ENCODE measurements at places on chromosomes 5 and 9. TPM values are rescaled to one million over a fixed set of nuclear protein-coding genes. Genes with fewer than 3 reads are reported as not detected.

- no peaks in the 10 kb centered on the region for H3K4me1 ChIP-seq
- peak overlapping the region; percentile 72 for H3K27ac ChIP-seq
- H3K36me3 ChIP-seq = no peaks in the 10 kb centered on the region
These were observed 411.0 kb downstream of the MAT2B start for GRCh38 chr5:163916376-163916775.

GRCh38 chr5:135608761-135609443, 30.1 kb upstream of the CXCL14 start:
- H3K4me1 ChIP-seq = no peaks in the 10 kb centered on the region
- peaks cover 17% of the 10 kb centered on the region for H3K27me3 ChIP-seq
- H3K4me3 ChIP-seq = no peak overlapping the region
- H3K36me3 ChIP-seq = no peaks in the 10 kb centered on the region
- H3K27ac ChIP-seq = no peak overlapping the region
- no peak for DNase-seq

DNA sequence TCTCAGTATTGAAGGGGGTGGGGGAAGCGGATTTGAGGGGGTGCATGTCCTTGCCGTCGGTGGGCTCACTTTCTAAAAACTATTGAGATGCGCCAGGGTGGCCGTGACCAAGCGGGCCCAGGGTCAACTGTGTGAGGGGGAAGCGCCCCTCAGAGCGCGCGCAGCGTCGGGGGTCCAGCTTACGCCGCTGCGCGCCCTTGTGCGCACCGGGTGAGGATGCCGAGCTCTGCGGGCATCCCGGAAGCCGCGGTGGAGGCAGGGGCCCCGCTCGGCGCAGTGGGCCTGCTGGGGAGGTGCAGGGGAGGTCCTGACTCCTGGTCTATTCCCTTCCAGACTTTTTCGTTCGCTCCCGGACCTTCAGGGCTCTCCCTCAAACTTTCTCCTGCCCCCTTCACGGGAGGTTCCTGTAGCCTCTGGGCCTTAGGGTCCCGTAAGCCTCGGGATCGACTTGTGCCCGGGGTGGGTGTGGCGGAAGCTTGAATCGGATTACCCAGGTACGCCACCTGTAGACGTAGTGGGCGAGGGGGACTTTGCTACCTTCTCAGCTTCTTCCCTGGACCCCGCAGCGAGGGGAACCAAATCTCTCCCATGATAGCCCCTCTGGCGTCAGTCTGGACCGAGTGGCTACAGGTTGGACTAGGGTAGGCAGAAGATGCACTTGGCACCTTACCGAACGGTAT, 2.5 kb upstream of the PRDM6 start:
- H3K4me1 ChIP-seq = peaks cover 20% of the 10 kb centered on the region
- H3K36me3 ChIP-seq = no peaks in the 10 kb centered on the region
- peaks cover 58% of the 10 kb centered on the region for H3K27me3 ChIP-seq
- no peak overlapping the region for H3K27ac ChIP-seq

DNA sequence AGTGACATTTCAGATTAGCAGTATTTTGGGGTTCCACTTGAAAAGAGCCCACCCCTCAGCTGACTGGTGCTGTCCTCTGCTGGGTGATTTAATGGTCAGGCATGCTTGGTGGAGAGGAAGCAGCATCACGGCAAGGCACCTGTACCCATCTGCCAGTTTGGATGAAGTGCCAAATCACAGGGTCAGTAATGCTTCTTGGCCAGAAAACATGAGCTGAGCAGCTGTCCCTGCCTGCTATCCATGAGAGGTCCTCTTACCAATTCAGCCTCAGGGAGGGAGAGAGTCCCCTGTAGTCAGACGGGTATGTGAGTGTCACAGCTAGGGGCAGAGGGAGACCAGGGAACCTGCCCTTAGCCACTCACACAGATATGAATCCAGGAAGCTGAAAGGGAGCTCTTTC, 137.9 kb downstream of the SEC61B start:
- no peak overlapping the region for H3K27ac ChIP-seq
- peaks cover 10% of the 10 kb centered on the region for H3K4me1 ChIP-seq
- DNase-seq = no peak
- no peaks in the 10 kb centered on the region for H3K36me3 ChIP-seq
- H3K27me3 ChIP-seq = peaks cover 8% of the 10 kb centered on the region

DNA sequence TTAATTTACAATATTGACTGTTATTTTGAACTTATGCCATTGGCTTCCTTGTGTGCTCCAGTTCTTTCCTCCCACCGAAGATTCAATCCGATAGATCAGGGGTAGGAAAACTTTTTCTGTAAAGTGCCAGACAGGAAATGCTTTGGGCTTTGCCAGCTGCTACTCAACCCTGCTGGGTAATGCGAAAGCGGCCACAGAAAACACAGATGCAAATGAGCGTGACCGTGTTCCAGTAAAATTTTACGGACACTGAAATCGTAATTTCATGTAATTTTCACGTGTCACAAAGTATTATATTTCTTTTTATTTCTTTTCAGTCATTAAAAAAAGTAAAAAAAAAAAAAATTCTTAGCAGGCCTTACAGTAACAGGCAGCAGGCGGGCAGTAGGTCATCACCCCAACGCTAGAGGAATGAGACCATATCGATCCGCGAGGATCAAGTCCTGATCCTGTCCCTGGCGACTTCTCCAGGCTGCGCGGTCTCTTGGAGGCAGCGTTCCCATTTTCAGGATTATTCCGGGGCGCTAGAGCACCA, 599 bp downstream of the NMRK1 start:
- H3K4me3 ChIP-seq = peak overlapping the region; percentile 100
- DNase-seq = no peak
- peak overlapping the region; percentile 99 for H3K27ac ChIP-seq
- no peaks in the 10 kb centered on the region for H3K27me3 ChIP-seq
- H3K4me1 ChIP-seq = peaks cover 64% of the 10 kb centered on the region

DNA sequence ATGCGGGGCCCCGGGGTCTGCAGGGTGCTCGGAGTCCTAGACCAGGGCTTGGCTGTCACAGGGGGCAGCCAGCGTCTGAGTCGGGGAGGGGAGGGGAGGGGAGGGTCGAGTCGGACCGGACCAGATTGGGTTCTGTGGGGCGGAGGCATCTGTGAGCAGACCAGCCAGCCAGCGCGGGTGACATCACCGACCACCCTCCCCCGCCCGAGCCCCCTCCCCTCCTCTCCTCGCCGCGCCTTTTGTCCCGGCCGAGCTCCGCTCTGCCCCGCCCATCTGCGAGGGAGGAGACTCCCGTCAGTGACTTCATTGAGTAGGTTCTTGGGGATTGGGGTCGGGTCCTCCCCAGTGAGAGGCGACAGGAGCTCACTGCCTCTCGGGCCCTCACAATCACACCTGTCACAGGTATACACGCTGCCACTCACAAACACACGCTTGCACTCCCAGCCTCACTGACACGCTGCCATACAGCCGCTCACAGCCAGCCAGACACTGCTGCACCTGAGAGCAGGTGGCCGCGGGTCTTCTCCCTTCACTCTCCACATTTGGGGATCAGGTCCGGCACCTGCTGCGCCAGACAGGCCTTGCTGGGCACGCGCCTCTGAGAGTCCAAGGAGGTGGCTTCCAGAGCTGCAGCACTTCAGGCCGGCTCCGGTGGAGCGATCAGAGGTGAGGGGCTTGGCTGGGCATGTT, 546 bp downstream of the DNAJB5 start:
- H3K27ac ChIP-seq = peak overlapping the region; percentile 81
- peak overlapping the region; percentile 79 for H3K4me3 ChIP-seq
- H3K27me3 ChIP-seq = no peaks in the 10 kb centered on the region
- H3K36me3 ChIP-seq = no peaks in the 10 kb centered on the region

DNA sequence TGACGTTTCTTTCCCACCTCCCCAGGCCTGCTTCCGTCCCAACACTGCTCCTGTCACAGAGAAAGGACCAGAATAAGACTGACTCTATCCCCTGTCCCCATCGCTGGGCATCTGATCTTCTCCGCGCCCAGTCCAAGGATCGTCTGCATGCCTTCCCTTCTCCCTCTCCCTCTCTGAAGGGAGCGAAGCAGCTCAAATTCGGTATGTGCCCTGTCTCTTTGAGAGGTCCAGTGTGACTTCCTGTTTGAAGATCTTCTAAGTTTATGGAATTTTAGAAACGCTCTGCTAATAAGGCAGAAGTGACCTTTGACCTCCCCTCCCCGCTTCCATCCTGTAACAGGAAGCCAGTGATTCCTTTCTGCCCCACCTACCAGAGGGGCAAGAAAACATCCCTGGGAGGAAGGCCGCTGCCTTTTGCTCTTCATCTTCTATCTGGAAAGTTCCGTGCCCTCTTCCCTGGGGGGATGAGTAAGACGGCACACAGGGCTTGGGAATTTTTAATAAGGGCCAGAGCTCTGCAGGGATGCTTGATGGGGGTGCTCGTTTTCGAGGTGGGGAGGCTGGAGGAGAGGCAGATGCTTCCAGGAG, 40.7 kb upstream of the RNU6ATAC start:
- no peaks in the 10 kb centered on the region for H3K4me1 ChIP-seq
- H3K36me3 ChIP-seq = no peaks in the 10 kb centered on the region
- no peak overlapping the region for H3K27ac ChIP-seq
- no peaks in the 10 kb centered on the region for H3K27me3 ChIP-seq
- peak; percentile 8 for DNase-seq

DNA sequence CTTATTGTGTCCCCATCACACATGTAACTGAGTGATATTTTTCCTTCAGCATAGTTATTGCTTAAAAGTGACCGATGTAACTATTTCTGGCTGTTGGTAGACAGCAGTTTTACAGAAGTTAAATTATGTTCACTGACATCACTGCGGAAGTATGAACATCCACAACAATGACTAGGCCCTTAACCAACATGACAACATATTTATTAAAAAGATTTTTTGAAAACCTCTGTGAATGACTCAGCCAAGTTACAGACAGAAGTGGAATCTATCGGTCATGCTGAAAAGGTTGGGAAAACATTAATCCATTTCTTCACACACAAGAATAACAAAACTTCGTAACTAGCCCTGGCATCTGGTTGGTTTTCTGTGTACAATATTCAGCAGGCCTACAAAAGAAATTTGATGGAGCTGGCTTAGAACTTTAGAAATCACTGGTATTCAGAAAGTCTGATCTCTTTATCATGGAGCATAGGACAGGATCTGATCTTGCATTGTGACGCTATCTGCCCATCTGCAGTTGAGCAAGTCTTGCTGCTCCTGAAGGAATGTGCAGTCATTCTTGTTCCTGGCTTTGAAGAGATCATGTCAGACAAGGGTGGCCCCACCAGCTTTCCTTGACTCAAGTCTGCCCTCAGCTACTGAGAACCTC, 6.5 kb downstream of the GLIS3 start:
- H3K4me1 ChIP-seq = peaks cover 13% of the 10 kb centered on the region
- H3K4me3 ChIP-seq = no peak overlapping the region
- H3K36me3 ChIP-seq = no peaks in the 10 kb centered on the region
- no peak for DNase-seq

DNA sequence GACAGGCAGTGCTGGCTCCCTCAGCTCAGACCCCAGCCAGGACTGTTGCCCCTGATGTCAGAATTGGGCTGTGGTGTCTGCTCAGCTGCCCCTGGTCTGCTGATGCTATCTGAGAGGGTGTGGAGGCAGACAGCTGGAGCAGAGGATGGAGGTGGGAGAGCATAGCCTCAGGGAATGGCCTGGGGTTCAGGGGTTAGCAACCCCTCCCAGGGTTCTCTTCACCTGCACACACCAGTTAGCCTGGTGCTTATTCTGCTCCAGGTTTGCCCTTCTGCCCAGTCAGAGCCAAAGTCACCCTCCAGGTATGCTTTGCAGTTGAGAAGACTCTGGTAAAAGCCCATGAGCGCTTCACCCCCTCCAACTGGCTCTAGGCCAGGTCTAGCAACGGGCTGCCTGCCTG, 109.8 kb downstream of the SAXO1 start:
- H3K4me1 ChIP-seq = no peaks in the 10 kb centered on the region
- DNase-seq = no peak
- no peaks in the 10 kb centered on the region for H3K27me3 ChIP-seq
- H3K36me3 ChIP-seq = no peaks in the 10 kb centered on the region

Gene PCDHGB2
- 3.8 TPM for total RNA-seq

Gene SERINC5
- total RNA-seq = 60.4 TPM

Gene GARIN3
- not detected for total RNA-seq

Gene FOXD1
- 1.2 TPM for total RNA-seq

Gene LCN12
- total RNA-seq = 2.6 TPM

Gene EIF4E1B
- total RNA-seq = not detected

Gene MYMK
- total RNA-seq = not detected

Gene PCDHB3
- 1.9 TPM for total RNA-seq

Gene GABRG2
- not detected for total RNA-seq

Gene PDGFRB
- 120 TPM for total RNA-seq
